ENCODE measurements at places on chromosomes 2 and 18.

GRCh38 chr2:12291303-12291702, 425.4 kb upstream of the TRIB2 start:
- no peaks in the 10 kb centered on the region for H3K27me3 ChIP-seq
- DNase-seq: no peak
- H3K27ac ChIP-seq: no peak overlapping the region
- H3K36me3 ChIP-seq: no peaks in the 10 kb centered on the region
- no peaks in the 10 kb centered on the region for H3K4me1 ChIP-seq

DNA sequence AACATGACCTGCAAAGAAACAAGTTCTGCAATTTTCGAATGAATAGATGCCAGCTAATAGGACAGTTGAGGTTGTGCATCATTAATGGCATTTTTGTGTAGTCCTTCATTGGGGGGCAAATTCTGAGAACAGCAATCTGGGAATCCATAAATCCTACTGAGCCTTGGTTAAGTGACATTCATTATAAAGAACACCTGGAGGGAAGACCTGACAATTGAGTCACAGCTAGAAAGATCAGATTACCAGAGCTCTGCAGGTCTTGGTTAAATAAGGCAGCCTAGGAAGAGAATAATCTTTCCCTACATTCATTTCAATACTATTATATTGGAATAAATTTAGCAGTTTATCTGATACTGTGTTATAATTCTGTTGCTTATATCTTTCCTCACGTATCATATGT, 14.3 kb downstream of the KCNH7 start:
- H3K27ac ChIP-seq: no peak overlapping the region
- no peak for DNase-seq
- no peaks in the 10 kb centered on the region for H3K4me1 ChIP-seq
- no peaks in the 10 kb centered on the region for H3K27me3 ChIP-seq
- no peaks in the 10 kb centered on the region for H3K36me3 ChIP-seq

DNA sequence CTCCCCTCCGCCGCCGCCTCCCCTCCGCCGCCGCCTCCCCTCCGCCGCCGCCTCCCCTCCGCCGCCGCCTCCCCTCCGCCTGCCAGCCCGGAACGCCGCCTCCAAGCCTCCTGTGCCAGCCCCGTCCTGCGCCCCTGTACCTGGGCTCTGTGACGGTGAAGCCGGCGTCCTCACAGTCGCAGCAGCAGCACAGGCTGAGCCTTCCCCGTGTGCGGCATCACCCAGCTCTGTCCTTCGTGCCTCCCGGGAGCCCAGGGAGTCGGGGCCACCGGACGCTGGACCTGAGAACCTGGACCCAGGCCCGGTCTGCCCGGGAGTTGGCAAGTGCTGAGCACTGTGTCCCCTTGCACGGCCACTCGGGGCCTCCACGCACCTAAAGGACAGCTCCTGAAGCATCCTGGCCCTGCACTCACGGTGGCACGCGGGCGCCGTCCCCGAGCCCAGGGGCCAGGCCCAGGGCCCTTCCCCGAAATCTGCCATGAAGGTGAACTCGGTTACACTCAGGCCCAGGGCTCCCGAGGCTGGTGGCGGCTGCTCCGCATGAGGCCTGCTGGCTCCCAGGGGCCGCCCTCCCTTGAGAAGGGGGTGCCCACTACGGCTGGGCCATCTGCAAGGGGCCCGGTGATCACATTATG, 32.9 kb downstream of the RTP5 start:
- H3K4me1 ChIP-seq: peaks cover 11% of the 10 kb centered on the region
- H3K4me3 ChIP-seq: no peak overlapping the region
- H3K27ac ChIP-seq: no peak overlapping the region
- H3K27me3 ChIP-seq: peaks cover 12% of the 10 kb centered on the region

GRCh38 chr2:214547931-214548330, 137.1 kb downstream of the VWC2L start:
- no peak for DNase-seq
- H3K27me3 ChIP-seq: no peaks in the 10 kb centered on the region
- no peaks in the 10 kb centered on the region for H3K4me1 ChIP-seq
- H3K36me3 ChIP-seq: no peaks in the 10 kb centered on the region
- no peak overlapping the region for H3K27ac ChIP-seq

- H3K4me3 ChIP-seq: no peak overlapping the region
- no peak for DNase-seq
- peaks cover 2% of the 10 kb centered on the region for H3K27me3 ChIP-seq
- no peaks in the 10 kb centered on the region for H3K36me3 ChIP-seq
- H3K27ac ChIP-seq: no peak overlapping the region
These were observed 319.9 kb downstream of the CMPK2 start for GRCh38 chr2:6545795-6546194.
